Stimulated activated CD4-positive, alpha-beta T cell treated with anti-CD3 and anti-CD28 coated beads, Interleukin-1b, Interleukin-23, amount 100 ng/mL, for 24 hours (primary cell): ENCODE measurements at places on chromosomes 13 and 19.

- DNase-seq = no peak
Measured at GRCh38 chr13:93364166-93364565, 137.6 kb downstream of the GPC6 start.

- no peak for DNase-seq
Measured at GRCh38 chr19:41911889-41912731, 16.1 kb downstream of the ERFL start.

GRCh38 chr13:49540552-49540951, 44.8 kb downstream of the PHF11 start:
- DNase-seq = no peak

GRCh38 chr19:40565910-40566495, 10.7 kb upstream of the SHKBP1 start:
- no peak for DNase-seq

GRCh38 chr13:73334445-73334844, 275.6 kb downstream of the KLF5 start:
- no peak for DNase-seq

GRCh38 chr19:1000591-1001537, 645 bp downstream of the GRIN3B start:
- DNase-seq = no peak

GRCh38 chr19:35154525-35155406, at the start of gene FXYD5:
Gene FXYD5, plus strand, starts transcription at chr19:35154735. Its CDS starts 816 bp downstream, at chr19:35155551.
- peak; percentile 81 for DNase-seq
